Stimulated activated CD4-positive, alpha-beta T cell treated with anti-CD3 and anti-CD28 coated beads, Interleukin-4, amount 100 ng/mL, for 24 hours (primary cell): ENCODE measurements at places on chromosomes 4 and X.

GRCh38 chr4:43251841-43252240, 359.3 kb downstream of the GRXCR1 start:
- no peak for DNase-seq

DNA sequence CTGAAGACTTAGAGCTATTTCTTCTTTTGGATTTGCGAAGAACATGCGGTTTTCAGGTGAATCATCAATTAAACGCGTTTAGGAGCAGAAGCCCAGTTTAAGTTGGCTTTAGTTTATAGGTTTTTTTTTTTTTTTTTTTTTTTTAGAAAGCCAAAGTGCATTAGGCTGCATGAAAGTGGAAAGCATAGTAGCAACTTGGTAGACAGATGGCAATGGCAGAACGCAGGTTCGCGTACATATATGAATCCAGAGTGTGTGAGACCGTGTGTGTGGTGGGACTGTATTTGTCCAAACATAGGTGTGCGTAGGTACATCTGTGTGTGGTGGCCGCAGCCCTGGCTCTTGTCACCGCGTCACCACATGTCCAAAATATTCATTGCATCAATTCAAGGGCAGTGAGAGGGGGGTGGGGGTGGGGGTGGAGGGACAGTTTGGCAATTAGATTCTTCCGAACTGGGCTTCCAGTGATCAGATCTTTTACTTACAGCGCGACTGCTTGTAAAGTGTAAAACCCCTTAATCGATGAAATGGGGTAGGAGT, 901 bp downstream of the JADE1 start:
- peak; percentile 30 for DNase-seq

GRCh38 chr4:143482840-143483239, 30.7 kb upstream of the SMARCA5 start:
- no peak for DNase-seq

DNA sequence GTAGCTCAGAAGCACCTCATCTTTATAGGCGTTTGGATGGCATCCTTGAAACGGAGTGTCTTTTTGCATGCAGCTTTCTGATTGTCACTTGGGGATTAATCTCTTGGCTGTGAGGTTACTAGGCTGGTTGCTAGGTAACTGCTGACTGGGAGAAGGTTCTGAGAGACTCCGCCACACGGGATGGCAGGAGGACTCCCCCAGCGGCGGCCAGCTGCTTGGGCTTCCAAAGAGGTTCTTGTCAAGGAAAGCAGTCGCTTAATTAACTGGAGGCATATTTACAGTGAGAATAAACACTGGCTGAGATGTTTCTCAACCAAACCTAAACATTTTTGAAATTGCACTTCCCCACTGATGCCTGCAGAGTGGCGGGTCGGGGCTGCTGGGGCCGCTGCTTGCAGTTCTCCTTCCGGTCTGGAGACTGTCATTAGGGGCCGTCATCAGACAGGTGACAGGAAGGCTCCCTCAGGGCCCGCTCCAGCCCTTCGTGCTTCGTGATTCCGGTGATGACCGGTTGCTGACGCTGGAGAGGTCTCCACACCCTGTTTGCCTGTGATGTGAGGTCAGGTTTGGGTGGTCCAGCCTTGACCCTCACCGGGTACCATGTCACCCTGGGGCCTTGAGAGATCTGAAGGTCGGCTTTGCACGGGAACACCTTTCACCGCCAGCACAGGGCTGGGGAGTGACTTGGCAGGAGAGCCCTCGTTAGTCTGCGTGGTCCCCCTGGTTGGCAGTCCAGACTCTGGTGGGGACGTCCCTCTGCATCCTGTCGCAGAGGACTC, 9.1 kb downstream of the NSG1 start:
- DNase-seq: no peak

- DNase-seq: no peak
These were observed 1017.1 kb upstream of the HS3ST1 start for GRCh38 chr4:12445711-12446235.

DNA sequence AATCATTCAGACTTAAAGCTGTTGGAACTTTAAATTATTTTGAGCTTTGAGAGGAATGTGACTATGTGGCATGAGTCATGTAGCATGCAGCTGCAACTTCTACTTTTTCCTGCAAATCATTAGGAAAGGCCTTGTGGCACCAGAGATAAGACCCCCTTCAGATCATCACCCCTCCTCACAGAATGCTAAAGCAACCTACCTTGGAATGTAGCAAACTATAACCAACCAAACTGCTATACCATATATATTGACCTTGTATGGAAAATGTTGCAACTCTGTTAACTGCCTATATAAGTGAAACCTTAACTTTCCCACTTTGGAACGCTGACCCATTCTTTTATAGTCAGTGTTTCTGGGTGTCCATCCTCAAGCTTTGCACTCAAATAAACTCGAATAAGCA, 32.0 kb downstream of the ATXN3L start:
- DNase-seq: no peak

DNA sequence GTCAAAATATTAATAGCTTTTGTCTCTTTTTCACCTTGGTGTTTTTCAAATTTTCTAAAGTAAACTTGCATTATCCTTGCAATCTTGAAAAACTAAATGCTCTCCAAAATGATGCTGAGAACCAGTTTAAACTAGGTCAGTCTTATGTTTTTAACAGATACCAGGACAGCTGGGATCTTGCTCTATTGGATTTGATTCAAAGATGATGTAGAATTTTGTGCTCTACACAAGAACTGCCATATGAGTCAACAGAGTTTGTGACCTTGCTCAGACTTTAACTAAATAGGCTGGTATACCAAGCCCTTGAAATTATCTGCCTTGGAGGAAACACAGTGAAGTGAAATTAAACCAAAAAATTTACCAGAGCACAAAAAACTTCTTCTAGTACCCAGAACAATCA, 991.1 kb downstream of the STPG2 start:
- DNase-seq: no peak

- peak; percentile 28 for DNase-seq
These were observed 83.6 kb downstream of the NBDY start for GRCh38 chrX:56812515-56813105.

DNA sequence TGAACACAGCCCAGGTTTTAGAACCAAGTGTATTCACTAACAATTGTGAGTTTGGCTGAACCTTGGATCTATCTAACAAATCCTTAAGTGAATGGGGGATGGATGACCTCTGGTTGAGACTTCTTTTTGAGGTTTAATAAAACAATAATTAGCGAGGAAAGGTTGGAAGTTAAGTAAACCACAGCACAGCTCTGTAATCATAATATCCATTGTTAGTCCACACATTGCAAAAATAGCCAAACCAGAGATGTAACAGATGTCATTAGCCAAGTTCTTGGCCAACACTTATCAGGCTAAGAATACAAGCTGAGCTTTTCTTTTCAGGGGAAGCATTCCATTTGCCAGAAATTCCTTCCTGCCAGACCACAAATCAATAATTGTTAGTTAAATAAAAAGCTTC, 59.1 kb downstream of the FREM3 start:
- no peak for DNase-seq

DNA sequence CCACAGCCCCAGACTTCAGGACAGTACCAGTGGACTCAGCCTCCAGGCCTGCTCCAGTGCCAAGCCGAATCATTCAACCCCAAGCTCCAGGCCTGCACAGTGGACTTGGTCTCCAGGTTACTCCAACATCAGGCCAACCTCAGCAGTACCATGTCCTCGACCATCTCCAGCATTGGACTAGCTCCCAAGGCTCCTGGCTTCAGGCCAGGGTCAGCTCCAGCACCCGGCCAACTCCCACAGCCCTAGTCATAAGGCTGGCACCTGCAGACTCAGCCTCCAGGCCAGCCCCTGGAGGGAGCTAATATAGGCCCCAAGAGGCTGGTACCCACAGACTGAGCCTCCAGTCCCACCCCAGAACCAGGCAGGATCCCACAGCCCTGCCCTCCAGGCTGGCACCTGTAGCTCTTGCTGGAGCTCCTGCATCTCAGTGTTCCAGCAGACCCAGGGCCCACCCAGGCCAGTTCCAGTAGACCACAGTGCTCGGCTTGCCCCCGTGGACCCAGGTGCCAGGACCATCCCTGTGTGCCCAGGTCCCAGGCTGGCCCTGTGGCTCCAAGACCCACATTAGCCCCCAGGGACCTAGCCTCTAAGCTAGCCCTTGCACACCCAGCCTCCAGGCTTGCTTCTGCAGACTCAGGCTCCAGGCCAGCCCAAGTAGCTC, 25.6 kb downstream of the ZMAT1 start:
- DNase-seq: no peak

- no peak for DNase-seq
These were observed 957.1 kb downstream of the PCDH18 start for GRCh38 chr4:136575146-136575545.

DNA sequence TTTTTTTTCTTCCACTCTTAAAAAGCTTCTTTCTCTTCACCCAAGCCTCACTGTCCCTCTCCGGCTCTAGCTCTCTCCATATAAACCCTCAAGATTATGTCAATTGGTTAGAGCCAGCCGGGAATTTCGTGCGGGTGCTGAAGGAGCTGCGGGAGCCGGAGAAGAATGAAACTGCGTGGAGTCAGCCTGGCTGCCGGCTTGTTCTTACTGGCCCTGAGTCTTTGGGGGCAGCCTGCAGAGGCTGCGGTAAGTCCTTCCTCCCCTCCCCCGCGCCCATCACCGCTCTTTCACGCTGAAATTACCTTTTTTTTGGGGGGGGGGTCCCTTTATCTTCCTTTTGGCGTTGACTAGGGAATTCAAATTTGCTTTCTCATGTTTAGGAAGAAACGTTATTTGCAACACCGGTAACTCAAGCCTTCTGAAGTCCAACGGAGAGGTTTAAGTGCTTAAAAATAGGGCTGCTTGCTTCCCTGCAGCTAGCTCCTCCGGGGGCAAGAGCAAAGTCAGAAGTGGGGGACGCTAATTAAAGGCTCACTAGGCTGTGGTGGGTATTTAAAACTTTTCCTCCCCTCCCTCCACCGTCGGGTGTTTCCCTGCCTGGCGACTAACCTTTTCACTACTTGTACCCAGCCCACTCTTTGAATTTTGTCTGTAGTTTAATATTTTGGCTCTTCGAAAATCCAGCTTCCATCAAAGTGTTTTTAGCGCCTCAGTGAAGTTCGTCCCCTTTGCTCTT, 491 bp downstream of the COL4A5 start:
- DNase-seq: no peak

GRCh38 chr4:118981171-118981838, 92.7 kb downstream of the SYNPO2 start:
- DNase-seq: no peak

DNA sequence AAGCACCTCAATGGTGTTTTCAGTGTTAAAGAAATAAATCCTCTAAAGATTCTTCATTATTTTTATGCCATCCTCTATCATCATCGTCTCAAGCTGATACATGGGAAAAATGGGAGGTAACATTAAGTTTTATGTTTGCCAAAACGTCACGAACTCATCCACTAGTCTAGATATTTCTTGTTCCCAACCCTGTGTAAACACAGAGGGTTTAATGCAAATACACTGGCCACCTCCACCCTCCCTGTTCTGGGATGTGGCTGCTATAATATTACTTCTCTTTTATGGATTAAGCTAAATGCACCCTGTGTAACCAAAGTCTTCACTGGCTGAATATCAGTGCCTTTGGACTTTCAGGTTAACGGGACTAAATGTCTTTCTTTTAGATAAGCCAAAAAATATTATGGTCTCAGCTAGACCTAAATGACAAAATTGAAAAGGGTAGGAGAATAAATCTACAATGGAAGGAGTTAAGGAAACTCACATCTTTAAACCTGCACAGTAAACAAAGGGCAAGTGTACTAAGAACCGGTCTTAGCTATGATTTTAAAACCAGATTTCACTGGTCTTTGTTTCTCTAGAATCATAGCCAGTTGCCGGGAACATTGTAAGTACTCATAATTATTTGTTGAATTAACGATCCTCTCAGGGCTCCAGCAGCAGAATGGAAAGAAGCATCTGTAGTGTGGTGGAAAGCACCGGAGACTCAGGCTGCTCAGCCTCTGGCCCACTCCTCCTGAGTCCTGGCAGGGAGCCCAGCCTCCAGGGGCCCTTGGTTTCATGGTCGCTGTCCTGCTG, 103.5 kb upstream of the NOCT start:
- DNase-seq: no peak

DNA sequence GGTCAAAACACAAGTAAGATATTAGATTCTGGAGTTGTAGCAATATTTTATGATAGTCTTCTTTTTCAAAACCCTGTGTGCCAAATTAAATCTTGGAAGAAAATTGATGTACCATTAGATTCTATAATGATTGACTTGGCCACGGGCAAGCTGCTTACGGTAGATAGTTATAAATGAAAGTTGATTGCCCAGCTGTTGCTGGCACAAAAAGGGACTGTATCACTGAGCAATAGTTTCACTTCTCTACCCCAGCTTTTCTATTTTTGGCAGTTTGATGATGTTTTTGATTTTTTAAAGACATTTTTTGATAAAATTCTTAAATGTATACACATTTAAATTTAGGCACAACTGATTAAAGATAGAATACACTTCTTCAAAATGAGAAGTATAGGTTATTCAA, 333.3 kb downstream of the TRAM1L1 start:
- no peak for DNase-seq

- DNase-seq: no peak
These were observed 3.7 kb downstream of the CRMP1 start for GRCh38 chr4:5889002-5889696.

DNA sequence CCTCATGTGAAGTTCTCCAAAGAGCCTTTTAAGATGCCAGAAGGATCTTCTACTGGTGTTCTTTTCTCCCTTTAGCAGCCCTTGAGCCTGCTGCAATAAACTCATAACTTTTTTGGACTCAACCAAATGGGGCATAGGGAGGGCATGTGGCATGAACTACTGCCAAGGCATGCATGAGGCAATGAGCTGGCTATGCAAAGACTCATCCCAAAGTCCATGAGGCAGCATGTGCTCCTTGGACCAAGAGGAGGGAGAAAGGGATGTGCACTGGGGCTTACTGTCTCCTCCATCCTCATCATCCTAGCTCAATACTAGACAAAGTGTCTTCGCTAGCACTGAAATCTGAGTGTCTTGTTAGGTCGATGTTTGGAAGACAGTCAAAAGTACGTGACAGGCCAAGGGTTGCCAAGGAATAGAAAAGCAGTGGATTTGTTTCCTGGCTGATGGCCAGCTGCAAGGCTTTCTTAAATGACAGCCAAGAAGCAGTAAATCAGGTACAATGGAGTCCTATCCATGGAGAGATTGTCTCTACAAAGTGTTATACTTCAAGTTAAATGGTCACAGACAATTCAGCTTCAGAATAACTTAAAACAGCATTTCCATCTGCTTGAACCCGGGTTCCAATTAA, 44.5 kb upstream of the ATXN3L start:
- DNase-seq: no peak

DNA sequence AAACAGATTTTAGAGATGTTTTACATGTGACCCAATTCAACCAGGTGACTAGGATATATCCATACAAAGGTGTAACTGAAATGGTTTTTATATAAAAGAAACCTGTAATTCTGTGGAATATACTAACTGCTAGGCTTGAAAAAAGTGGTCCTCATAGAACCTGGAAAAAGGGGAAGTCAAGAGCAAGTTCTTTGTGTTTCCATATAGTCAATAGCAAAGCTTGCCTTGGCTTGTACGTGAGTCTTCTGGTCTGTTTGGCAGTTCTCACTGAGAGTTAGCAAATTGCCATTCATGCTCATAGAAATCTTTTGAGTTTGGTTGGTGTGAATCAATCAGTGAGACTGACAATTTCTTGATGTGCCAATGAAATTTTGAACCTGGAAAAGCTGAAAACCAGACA, 79.4 kb upstream of the SMIM10 start:
- DNase-seq: no peak
